Fibroblast of mammary gland (primary cell): ENCODE measurements at places on chromosomes 4 and X.

- DNase-seq = peak; percentile 76
These were observed 59.7 kb upstream of the PGRMC2 start for GRCh38 chr4:128347175-128347868.

DNA sequence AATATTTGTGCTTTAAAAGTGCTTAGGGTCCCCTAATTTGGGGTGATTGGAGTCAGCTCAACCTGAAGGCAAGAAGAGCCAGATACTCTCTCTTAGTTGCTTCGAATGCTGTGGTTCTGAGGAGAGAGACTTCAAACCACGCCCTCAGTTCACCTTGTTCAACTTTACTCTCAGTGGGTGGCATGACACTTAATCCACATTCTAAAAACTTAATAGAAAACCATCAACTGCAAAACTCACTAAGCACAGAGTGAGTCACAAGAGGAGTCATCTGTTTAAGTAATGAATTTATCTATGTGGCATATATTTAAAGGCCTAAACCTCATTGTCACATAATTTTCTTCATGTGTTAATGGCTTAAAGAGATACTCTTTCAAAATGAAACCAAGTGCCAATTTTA is 99.5 kb upstream of the SLC4A4 start:
- DNase-seq = peak; percentile 23

DNA sequence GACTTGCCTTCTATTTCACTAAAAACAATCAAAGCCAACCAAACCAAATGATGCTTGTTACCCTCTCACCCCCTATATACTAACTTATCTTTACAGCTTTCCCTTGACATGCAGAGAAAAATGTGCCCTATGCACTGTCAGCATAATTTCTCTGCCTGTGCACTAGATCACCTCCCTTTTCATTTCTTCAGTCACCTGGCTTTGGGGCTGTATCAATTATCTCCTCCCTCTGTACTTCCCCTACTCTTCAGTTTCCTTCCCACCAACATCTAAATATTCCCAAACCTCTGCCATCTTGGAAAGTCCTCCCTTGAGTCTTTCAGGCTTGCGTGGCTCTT is 103.5 kb upstream of the TAPT1 start:
- no peak for DNase-seq

DNA sequence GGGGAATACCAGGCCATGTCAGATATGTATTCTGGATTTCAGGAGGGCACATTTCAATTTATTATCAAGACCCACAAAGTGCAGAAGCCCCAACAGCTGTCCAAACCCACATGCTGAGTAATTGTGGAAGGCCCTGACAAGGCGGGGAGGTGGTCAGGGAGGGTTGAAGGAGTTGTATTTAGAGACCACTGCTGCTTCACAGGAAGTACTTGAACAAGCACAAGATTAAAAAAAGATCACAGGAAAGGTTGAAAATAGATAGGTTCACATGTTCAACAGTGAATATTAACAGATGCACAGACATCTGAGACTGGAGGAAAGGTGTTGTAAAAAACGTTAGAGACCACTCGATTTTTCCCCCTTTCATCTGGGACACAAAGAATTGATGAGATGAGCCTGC is 17.9 kb downstream of the ATP8A1 start:
- DNase-seq = no peak

DNA sequence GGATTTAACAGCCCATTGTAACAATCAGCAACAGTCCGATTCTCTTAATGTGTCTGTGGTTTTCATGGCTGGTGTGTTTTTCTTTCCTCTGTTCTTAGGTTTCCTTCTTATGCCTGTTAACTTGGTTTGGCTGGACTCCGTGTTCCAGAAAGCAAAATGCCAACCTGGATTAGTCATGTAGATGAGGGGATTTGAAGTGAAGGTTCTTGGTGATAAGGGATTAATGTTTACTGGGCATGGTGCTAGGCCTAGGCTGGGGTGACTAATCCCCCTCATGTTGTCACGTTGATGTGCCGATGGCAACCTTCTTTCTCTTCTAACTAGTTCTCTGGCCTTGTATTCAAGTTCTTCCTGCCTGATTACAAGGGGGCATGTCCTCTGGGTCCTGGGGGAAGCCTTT is 85.9 kb downstream of the REPS2 start:
- DNase-seq = peak; percentile 88

- no peak for DNase-seq
These were observed 31.8 kb downstream of the USP53 start for GRCh38 chr4:119244344-119244743.

GRCh38 chrX:131725001-131725654 is 181.3 kb downstream of the OR13H1 start:
- no peak for DNase-seq
